Kidney capillary endothelial cell (primary cell): ENCODE measurements at places on chromosomes 12 and 14.
A peak's percentile ranks its signal among the peaks of the same experiment; 100 is the strongest.

DNA sequence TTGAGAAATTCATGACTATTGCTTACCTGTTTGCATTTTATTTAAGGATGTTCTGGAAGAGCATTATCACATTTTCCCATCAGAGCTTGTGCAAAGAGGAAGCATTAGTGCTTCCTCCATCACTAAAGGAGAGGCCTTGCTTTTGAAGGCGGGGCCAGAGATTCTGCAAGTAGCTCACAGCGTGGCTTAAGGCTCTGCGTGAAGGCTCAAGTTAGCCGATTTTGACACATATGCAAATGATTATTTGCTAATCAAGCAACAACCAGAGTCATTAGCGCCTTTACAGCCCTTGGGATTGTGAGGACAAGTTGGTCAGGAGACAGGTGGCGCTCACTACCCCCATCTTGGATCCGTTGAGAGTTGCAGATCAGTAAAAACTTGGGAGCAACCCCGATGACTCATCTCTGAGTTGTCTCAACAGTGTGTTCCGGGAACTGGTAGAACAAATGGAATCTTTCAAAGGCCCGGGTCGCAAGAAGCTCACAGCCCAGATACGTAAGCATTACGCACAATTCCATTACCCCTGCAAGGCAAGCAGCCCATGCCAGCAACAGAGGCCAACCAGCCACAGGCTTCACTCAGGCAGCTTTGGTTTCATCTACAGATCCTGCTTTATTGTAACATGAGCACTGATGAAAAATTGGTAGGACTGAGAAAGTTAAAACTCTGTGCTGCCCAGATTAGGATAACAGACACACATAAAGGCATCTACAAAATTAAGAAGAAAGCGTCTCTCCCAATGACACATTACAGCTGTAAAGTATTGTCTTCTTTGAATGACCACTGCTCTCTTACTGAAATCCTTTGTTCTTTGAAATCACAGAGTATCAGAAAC lies 34.9 kb upstream of the SPTSSA start:
- peak; percentile 19 for DNase-seq

GRCh38 chr14:96581026-96581425 lies 78.8 kb downstream of the PAPOLA start:
- DNase-seq: no peak

DNA sequence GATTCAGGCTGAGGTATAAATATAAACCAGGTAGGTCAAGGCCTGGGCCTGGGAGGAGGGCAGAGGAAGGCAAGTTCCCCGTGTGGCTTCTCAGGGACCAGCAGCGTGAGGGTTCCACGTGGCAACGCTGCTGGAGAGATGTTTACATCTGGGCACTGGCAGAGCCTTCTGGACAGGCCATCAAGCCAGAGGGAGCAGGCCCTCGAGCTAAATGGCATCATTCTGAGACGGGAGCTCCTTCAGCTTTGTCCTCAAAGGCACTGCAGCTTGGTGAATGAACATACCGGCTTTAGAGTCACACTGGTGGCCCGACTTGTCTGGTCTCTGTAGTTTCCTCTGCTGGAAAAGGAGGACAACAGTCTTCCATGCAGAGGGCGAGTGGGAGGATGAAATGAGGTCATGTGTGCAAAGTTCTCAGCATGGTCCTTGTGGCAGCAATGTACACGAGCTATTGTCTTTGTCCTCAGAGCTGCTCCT lies 231.3 kb downstream of the ZFP36L1 start:
- no peak for DNase-seq

GRCh38 chr12:49665384-49665783 lies 41.8 kb downstream of the FMNL3 start:
- no peak for DNase-seq

DNA sequence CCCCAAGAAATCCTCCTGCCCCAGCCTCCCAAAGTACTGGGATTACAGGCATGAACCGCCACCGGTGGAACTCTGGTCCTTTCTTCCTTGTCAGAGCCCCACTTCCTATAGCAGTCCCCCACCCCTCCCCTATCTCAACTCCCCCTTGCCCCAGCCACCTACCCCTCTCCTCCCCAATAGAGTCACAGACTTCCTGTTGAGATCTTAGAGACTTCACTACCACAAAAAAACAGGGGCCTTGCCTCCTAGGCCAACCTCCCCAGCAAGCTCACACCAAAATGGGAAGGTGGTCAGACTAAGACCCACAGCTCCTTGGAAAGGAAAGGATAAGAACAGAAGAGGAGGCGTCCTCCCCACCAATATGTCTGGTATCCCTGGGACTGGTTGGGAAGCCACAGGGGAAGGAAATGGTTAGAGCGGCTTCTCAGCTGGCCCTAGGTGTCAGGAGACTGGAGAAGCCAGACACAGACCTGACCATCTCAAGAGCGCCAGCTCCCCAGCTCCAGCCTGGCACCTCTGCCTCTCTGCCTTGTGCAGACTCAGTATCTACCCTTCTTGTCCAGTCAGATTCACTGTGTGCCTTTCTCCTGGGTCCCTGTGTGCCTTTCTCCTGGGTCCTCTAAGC lies 8.5 kb downstream of the ITGB7 start:
- no peak for DNase-seq

DNA sequence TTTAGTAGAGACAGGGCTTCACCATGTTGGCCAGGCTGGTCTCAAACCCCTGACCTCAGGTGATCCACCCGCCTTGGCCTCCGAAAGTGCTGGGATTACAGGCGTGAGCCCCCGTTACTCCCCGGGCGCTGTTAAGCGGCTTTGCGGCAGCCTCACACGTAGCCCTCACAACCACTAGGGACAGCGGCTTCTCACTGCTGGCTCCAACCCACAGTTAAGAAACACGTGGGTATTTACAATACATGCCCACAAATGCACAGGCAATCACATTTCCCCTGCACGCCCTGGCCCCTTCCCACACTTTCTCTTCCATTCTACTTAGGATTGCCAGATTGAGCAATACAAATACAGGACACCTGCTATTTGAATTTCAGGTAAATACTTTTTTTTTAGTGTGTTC lies 37.0 kb upstream of the EIF5 start:
- no peak for DNase-seq

DNA sequence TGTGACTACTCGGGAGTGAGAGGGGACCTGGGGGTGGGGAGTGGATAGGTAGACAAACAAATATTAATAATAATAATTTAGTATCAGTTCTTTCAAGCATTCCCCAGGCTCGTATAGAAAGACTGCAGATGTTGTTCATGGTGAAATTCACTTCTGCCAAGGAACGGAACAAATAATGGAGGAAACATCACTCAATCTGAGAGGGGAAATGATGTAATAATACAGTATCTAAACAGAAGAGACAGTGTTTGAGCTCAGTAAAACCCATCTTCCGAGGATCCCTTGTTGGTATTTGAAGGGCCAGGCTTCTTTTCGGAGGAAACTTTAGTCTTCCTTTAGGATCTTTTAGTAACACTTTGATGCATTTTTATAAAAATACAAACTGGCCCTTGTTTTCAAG lies 114.2 kb downstream of the KCNK10 start:
- no peak for DNase-seq

- no peak for DNase-seq
Observed at GRCh38 chr14:103275000-103275399, 59.0 kb upstream of the EIF5 start.

- no peak for DNase-seq
Observed at GRCh38 chr14:24801024-24801423, 167.0 kb upstream of the GZMB start.

DNA sequence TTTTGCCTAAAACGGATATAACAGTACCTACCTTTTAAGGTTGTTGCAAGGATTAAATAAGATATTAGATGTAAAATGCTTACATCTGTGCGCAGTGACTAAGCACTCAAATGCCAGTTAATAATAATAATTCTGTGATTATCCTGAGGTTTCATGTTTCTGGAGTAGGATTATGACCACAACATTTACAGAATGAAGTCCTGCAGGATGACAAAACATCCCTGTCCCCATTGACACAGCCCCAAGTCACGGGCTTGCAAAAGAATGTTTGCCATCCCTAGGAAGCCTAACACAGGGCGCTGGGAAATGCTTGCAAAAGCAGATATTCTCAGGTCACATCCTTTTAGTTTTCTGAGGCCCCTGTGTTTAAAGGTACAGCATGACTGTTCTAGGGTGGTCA lies 20.1 kb downstream of the SUSD6 start:
- DNase-seq: no peak

GRCh38 chr14:23910101-23910875 lies 43.3 kb upstream of the DHRS4 start:
- peak; percentile 55 for DNase-seq

DNA sequence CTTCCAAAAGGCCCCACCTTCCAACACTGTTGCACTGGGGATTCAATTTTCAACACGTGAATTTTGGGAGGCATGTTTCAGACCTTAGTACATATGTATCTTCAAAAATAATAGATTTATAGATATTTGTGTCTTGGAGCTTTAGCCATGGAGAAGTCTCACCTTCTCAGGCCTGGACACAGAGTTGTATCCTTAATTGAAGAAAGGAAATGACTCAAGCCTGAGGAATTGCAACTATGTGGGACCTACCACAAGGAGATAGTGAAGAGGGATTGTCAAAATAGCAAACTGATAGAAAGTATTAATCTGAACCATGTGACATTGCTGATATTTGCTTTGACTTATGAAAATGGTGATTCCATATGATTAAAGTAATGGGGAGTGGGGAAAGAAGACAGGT lies 89.8 kb downstream of the ACSS3 start:
- DNase-seq: peak; percentile 67
